ENCODE measurements at places on chromosomes 5 and 9.

GRCh38 chr5:14187660-14188059 lies 44.5 kb downstream of the TRIO start:
- ATAC-seq, result no peak

DNA sequence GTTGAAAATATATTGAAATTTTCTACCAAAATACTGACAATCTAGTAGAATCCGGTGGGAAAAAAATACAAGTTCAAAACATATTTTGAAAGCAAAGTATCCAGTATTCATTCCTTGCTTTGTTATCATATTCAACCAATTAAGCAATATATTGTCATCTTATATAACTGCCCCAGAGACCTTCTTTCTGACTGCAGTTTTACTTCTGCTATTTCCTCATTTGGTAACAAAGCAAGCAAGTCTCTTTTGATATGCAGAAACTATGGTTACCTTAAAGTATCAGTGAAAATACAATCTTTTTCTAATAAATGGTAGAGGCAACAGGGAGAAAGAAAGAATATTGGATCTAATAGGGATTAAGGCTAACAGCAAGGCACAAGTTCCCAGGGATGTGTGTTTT lies 663.7 kb upstream of the MEF2C start:
- no peak for ATAC-seq

DNA sequence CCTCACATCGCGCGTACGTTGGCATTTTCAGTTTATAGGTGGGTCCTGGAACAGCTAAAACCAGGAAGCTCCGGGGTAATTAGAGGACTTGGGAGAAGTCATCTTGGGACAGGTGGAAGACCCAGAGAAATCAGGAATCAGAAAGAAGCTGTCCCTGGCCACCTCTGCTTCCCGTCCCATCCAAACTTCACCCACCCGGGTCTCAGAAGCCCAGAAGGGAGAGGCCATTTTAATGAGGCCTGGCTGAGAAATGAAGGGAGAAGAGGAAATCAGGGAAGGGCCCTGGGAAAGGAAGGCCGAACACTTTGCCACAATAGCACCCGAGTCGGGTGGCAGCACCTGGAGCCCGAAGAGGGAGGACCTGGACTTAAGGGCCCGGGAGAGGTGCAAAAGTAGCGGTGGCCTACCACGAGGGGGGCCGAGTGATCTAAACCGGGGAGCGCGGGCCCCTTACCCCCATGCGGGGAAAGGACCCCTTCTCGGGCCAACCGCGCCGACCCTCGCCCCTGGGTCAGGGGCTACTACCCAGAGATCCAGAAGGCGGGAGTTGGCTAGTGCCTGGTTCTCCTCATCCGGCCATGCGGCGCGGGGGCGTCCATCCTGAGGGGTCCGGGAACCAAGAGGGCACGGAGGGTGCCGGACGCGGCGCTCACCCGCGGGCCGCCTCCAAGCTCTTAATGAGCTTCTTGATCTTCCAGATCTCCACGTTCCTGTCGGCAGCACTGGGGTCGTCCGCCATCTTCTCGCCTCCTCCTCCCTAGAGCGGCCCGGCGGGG lies 668 bp downstream of the ETF1 start:
- peak; percentile 62 for ATAC-seq

GRCh38 chr9:136381311-136381710 lies 7.8 kb upstream of the CARD9 start:
- no peak for ATAC-seq

DNA sequence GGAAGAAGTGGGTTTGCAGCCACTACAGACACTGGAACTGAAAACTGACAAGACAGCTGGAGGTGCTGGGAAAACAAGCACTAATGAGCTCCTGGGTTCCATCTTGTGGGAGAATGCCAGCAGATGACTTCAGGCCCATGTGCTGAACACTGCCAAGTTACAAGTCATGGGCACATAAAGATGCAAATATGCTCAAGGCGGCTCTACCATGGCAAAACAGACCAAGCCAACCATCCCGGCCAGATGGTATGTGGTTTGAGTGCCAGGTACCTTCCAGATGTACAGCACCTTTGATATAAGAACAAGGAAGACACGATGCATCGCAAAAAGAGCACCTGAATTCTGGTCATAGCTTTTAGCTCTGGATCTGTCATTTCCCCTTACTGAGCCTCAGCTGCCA lies 19.9 kb downstream of the TNFSF8 start:
- no peak for ATAC-seq

GRCh38 chr5:54703565-54704255 lies 186.2 kb downstream of the SNX18 start:
- ATAC-seq, result peak; percentile 7

DNA sequence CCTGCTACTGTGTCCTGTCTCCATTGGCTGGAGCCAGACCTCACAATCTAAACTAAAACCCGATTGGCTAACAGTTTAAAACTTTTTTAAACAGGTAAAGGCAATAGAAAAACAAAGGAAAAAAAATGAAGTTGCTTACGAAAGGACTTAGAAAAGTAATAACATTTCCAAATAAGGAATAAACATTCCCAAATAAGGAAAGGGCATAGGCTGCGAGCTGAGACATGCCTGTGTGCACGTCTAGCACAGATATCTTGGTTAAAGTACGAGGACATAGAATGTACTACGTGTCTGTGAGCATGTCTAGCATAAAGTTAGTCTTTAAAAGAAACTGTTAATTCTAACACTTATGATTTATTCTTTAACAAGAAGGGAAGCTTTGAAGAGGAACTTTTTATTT lies 15.3 kb upstream of the FAM120A start:
- no peak for ATAC-seq

GRCh38 chr5:156922207-156922792 lies 40.7 kb downstream of the TIMD4 start:
- no peak for ATAC-seq

DNA sequence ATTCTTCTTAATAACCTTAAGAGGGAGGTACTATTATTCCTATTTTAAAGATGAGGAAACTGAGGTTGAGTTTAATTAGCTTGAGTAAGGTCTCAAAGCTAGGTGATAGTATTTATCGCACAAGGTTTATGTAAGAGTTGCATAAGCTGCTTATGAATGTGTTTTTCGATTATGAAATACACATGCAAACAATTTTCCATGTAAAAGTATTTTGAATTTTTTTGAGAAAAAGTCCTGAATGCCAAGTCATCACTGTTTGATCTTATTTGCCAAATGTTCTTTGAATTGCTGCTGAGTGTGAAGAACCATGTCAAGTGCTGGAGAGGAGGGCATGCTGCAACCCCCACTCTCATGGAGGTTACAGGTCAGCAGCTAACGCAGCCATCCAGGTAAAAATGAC lies 174.4 kb downstream of the CARTPT start:
- ATAC-seq, result no peak

GRCh38 chr5:41629897-41630296 lies 119.5 kb upstream of the PLCXD3 start:
- ATAC-seq, result no peak

All from SK-N-SH treated with all-trans-retinoic acid at 6 μM for 48 hours (cell line).